ENCODE measurements at places on chromosomes 12 and 14.

DNA sequence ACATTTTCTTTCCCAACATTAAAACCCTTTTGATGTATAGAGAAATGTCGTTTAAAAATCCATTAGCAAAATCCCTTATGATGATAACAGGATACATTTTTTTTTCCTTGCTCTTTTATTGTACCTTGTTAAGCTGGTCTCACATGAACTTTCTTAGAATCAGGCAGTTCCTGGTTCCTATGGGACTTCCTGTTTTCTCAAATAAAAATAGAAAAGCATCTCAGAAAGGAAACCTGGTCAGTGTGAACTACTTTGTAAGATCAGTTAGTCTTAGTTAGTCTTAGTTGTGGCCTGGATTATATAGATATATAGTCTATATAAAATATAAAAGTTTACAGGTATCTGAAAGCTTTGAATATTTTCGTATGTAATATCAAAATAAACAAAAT lies 40.3 kb downstream of the LEMD3 start:
- no peak for DNase-seq

DNA sequence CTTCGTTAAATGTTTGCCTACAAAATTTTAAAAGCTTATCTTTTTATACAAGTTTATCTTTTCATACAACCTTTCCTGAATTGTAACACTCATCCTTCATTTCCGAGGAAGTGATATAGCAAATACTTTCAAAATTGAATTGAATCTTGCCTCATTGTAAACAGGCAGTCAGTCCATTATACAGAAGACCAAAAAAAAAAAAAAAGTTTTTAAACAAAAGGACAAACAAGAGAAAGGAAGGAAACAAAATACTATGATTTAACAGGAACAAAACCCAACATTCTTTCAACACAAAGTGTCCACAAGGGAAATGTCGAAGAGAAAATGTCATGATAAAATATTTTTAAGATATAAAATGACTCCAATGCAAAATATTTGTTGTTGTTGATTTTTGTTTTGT lies 8.5 kb downstream of the ATF7 start:
- DNase-seq: no peak

DNA sequence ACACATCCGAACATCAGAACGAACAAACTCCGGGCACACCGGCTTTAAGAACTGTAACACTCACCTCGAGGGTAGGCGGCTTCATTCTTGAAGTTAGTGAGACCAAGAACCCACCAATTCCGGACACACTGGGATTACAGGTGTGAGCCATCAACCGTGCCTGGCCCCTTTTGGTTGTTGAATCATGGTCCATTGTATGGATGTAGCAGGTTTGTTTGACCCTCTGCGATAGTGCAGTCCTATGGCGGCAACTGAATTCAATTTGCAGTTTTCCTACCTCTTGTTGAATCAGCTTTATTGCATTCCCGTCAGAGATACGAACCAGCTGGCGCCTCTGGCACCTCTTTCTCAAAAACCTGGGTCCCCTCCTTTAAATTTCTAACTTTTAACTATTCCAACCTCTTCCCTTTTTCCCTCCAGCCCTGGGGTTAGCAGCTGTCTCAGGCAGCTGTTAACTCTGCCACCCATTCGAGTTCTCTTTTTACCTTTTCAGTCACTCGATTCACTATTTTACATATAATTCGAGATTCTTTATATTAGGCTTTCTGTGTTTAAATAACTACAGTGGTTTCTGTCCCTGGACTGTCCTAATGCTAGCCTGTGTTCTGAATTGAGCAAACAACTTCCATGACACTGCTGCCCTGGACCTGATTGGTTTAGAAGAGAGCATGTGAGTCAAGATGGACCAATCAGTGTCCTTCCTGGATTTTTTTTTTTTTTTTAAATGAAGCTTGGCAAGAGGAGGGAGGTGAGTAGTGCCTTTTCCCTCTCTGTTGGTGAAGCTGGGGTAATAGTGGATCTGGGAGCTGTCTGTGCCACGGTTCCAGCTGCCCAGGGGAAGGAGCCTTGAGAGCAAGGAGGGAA lies 261.5 kb downstream of the PCNX1 start:
- no peak for DNase-seq

DNA sequence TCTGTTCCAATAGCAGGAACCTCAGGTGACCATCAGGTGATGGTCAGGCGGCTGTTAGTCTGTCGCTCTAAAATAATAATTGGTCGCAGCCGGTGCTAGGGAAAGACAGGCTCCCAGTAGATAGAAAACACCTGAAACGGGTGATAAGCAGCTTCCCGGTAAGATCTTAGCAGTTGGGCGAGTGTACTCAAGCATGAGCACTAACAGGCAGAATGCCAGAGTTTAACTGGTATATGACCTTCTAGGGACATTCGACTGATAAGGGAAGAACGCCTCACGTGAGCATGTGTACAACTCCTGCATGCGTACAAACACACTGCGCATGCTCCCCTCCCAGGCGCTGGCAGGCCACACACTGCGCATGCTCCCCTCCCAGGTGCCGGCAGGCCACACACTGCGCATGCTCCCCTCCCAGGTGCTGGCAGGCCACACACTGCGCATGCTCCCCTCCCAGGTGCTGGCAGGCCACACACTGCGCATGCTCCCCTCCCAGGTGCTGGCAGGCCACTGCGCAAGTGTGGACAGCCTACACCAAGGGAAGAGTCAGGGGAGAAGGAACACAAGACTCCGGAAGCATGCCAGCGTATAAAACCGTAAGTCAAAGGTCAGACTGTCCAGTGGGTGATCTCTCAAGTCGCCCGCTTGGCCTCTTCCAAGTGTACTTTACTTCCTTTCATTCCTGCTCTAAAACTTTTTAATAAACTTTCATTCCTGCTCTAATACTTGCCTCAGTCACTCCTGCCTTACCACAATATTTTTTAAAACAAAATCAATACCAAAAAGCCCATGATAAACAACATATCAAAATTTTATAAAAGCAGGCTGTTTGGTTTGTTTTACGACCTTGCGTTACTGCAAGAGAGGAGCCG lies 24.5 kb downstream of the GPRC5D start:
- DNase-seq: peak; percentile 54

DNA sequence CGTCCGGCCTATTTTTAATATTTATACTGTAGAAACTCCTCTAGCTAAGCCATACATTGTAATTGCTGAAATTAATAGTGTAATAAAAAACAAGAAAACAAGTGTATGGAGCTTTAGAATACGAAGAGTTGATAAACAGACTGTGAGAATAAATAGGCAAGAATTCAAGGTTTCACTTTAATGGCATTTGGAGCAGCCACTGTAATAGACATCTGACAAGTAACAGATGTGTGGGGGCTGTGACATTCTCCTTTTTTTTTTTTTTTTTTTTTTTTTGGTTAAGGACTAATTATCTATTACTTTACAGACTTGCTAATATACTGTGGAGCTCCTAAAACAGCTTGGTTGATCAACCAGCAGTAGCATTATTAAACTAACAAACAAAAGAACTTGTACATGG lies 42.1 kb upstream of the CFAP54 start:
- no peak for DNase-seq

DNA sequence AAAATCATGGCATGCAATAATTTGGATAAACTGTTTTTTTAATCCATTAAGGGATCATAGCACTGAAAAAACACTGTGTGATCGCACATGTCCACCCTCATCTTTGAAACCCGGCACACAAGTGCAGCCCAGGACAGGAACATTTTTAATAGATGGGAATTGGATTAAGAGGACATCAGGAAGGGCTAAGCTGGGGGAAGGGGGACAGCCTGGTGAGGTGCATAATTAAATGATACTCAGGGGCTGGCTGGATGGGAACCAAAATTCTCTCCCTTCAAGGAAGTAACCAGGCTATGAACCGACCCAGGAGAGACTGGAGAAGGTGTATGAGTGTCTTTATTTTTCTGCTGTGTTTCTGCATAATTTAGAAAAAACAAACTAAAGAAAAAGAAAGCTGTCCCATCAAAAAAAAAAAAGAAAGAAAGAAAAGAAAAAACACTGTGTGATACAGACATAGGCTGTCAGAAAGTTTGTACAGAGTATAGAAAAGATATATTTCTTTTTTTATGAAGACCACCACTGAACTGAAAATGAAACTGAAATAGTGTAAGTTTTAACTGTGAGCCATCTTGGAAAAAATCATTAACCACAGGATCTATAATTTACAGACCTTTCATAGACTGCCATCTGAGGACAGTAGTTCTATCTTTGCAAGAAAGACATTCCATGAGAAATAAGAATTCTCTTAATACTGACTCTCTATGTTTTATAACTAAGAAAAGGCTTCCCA lies 75.1 kb upstream of the SLC38A4 start:
- no peak for DNase-seq

DNA sequence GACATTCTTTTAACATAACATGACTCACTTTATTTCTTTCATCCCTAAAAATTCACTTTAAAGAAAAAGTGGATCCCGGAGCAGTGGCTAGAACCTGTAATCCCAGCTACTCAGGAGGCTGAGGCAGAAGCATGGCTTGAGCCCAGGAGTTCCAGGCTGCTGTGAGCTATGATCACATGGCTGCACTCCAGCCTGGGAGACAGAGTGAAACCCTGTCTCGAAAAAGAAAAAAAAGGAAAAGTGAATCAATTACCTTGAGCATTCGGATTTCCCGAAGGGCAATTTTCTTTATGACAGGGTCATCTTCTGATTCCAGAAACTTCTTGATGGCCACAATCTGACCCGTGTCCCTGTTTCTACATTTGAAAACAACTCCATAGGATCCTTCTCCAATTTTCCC lies 1.2 kb downstream of the CDKL1 start:
- no peak for DNase-seq

DNA sequence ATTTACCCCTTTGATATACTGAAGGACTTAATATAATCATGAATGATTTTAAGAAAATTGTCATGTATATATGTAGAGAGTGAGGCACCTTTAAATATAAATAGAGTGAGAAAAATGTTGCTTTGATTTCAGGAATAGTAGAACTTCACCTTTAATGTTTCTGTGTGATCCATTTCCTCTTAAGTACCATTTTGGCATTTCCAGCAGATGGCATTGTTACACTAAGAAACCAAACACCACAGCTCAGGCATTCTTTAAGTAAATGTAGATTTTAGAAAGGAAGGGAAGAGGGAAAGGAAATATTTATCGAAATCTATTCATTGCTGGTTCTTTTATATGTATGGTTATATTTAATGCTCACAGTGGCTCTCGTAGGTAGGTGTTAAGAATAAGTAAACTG lies 556.7 kb upstream of the FBXO33 start:
- DNase-seq: peak; percentile 35

- DNase-seq: no peak
Observed at GRCh38 chr12:21980544-21980943, 39.3 kb upstream of the ABCC9 start.

All from urinary bladder (tissue), 4 donors.